Thyroid gland (tissue), 4 donors: ENCODE measurements at places on chromosomes 2 and 18. TPM values are rescaled to one million over a fixed set of nuclear protein-coding genes. Genes with fewer than 3 reads are reported as not detected.

Gene CRYBA2
- not detected for total RNA-seq

Gene UGT1A10
- total RNA-seq = not detected

DNA sequence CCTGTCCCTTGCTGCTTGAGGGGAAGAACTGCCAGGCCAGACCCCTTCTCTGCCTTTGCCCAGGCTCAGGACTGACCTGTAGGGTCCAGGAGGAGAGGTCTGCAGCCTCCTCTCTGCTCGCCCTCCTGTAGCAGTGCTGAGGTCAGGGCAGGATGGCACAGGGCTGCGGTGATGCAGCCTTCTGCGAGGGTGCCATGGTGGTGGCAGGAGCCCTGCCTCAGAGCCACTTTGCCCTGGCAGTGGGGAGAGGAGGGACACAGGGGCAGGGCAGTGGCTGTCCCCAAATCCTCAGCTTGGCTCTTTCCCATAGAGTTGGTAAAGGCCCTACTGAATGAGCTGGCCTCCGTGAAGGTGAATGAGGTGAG, 884 bp downstream of the PROM2 start:
- H3K4me3 ChIP-seq = no peak overlapping the region
- no peaks in the 10 kb centered on the region for H3K27me3 ChIP-seq
- H3K4me1 ChIP-seq = peaks cover 44% of the 10 kb centered on the region
- no peak for DNase-seq
- H3K27ac ChIP-seq = peak overlapping the region; percentile 67

GRCh38 chr2:174051068-174051467, 85.9 kb upstream of the SP3 start:
- H3K4me1 ChIP-seq = no peaks in the 10 kb centered on the region
- no peak overlapping the region for H3K27ac ChIP-seq
- H3K4me3 ChIP-seq = no peak overlapping the region
- DNase-seq = no peak
